NCI-H2107 (cell line): ENCODE measurements at places on chromosomes 2 and 18.
A peak's percentile ranks its signal among the peaks of the same experiment; 100 is the strongest.

GRCh38 chr2:237128026-237128703, 42.5 kb downstream of the COPS8 start:
- DNase-seq: no peak

GRCh38 chr18:58180738-58181353, 136.8 kb downstream of the NEDD4L start:
- DNase-seq: peak; percentile 34

GRCh38 chr2:100620481-100620880, 57.7 kb downstream of the PDCL3 start:
- DNase-seq: no peak

DNA sequence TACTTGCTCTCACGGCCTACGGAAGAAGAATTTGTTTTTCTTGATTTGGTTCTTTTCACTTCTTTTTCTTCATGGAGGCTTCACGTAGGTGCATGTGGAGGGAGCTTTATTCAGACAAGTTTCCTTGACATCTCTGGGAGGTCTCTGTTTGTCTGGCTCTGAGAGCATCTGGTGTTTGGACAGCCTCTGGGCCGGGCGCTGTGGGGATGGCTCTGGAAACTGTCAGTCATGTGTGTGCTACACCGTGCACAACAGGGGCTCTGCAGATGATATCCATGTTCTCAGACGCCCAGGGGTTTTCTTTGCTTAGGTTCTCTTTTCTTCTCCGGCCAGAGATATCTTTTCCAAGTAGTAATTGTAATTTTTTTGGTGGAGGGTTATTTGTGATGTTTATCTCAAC, 130.7 kb downstream of the SH3RF3 start:
- no peak for DNase-seq

DNA sequence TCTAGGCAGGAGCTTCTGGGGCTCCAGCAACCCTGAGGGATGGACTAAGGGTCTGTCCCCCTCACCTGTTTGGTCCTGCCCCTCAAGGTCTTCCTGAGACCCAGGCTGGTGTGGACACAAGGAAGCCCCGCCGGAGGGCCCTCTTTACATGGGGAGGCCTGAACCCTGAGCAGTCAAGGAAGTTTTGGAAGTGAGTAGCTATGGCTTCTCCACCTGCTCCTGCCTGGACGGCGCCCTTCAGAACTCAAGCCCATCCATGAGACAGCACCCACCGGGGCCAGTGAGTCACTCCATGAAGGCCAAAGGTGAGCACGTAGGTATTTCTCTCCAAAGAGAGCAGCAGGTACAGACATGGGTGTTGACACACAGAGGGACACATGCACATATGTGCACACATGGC, 98.2 kb upstream of the CTDP1 start:
- DNase-seq: no peak

GRCh38 chr2:133026536-133027177, 356.7 kb upstream of the LYPD1 start:
- DNase-seq: no peak
